ENCODE measurements at places on chromosomes 12 and 14. TPM values are rescaled to one million over a fixed set of nuclear protein-coding genes. Genes with fewer than 3 reads are reported as not detected.

DNA sequence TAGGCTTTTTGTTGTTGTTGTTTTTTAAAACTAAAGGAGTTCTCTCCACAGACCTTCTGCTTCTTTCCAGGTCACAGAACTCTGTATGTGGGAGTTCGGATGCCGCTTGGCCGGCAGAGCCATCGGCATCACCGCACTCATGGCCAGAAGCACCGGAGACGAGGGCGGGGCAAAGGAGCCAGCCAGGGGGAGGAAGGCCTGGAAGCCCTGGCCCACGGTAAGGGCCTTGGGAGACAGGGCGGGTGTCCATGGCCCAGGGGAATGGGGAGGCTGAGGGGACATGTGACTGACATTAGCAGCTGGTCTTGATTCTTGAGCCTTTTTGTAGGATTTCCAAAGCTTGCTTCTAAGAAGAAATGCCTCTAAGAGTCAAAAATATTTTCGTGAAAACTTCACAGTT, 26.2 kb downstream of the SLC4A8 start:
- DNase-seq = no peak

DNA sequence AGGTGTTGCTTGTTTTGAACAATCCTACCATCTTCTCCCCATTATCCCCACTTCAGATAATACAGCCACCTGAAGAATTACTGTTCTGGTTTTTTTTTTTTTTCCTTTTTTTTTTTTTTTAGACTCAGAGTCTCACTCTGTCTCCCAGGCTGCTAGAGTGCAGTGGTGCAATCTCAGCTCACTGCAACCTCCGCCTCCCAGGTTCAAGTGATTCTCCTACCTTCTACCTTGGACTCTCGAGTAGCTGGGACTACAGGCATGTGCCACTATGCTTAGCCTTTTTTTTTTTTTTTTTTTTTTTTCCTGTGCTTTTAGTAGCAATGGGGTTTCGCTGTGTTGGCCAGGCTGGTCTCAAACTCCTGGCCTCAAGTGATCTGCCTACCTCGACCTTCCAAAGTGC, 179.4 kb upstream of the ABCD2 start:
- no peak for DNase-seq

DNA sequence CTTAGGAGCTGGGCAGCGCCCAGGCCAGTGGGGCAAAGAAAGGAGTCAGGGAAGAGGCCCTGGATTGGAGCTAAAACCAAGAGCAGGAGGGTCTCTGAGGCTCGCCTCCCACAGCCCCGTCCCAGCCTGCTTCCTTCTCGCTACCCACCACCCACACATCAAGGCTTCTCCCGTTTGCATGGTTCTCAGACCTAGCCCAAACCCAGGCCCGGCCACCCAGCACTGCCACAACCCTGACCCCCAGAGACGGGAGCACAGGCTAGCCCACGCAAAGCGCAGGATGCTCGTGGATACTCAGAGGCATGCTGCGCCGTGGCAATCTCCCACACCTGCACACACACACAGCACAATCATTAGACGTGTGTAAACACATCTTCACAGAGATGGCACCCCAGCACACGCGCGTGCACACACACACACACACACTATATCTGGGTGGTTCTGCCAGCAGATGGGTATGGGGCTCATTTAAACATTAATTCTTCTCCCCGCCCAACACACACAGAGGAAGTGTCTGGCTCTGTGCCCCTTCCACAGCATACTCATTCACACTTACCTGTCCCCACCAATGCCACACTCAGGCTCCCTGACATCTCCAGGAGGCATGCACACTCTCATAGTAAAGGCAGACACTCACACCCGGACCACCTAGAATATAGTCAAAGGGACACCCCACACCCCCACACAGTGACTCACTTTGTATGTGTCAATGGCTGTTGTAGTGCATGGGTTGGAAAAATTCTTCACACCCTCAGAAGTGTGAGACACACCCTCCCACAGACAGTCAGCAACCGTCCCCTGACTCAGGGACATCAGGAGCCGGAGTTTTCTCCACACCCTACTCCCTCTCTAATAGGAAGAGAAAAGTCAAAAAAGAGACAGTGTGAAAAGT, 1.1 kb downstream of the CARMIL3 start:
- DNase-seq = no peak

DNA sequence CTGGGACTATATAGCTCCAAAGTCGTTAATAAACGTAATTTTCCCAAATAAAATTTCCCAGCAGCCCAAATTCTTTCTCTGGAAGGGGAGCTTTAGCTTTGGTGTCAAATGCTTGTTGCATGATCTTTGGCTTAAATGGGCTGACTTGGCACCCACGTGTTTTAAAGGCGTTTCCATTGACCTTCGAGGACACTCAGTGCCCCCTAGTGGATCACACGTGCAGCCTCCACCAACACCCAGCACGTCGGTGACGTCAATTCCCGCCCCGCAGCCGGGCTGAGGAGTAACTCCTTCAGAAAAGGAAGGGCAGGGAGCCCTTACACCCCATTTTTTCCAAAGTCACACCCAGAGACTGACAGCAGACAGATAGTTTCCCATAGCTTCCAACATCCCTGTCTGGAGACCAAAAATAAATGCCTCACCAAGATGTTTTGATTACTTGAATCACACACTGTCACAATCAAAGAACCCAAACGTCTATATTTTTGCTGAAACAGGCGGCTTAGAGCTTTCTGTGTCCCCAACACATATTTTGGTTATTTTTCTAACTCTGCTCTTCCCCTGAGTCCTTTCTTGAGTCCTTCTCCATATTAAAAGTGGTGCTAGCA, 707.9 kb downstream of the AACS start:
- no peak for DNase-seq

DNA sequence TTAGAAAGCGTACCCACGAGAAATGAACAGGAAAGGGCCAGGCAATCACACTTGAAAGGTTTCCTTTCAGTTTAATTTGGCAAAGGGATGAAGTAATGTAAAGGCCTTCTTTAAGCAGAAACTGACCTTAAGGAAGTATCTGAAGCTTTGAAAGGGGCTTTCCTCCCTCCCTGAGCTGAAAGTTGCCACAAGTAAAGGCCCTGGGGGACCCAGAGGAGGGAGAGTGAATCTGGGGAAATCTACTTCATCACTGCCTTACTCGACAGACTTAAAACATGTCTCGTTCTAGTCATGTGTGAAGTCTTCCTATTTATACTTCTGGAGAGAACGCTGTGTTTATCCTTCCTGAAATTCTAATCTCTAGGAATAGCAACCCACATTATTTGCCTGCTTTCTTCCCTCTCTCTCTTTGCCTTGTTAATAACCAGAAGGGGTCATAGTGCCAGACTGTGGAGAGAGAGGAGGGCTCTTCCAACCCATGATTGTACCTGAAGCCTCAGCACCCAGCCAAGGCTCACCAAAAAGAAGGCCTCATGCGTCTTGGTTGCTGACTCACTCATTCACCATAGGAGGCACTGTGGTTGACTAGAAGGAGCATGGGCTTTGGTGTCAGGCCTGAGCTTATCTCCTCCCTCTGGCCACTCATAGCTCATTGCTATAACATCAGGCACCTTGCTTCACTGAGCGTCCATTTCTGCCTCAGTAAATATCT, 10.2 kb upstream of the GPX2 start:
- no peak for DNase-seq

- DNase-seq = peak; percentile 51
Observed at GRCh38 chr14:68762953-68763764, 29.7 kb downstream of the ZFP36L1 start.

- peak; percentile 7 for DNase-seq
Observed at GRCh38 chr14:22039938-22040780, 366.5 kb upstream of the OR4E1 start.

Gene JPH4
- 0.64 TPM for total RNA-seq

Gene SAMD15
- 1.7 TPM for total RNA-seq

Gene MMP19
- 0.15 TPM for total RNA-seq

Gene RERG
- total RNA-seq = 2.5 TPM

All from endothelial cell (in vitro differentiated cells).